ENCODE measurements at places on chromosomes 3 and 15. TPM values are rescaled to one million over a fixed set of nuclear protein-coding genes. Genes with fewer than 3 reads are reported as not detected.

CAMP gene
- not detected for total RNA-seq

FRMD4B gene
- 4.4 TPM for total RNA-seq

IL5RA gene
- total RNA-seq, result not detected

KCNMB2 gene
- total RNA-seq, result not detected

C3orf70 gene
- total RNA-seq, result 2.4 TPM

MKRN2OS gene
- not detected for total RNA-seq

SENP7 gene
- 10.0 TPM for total RNA-seq

SEMA3G gene
- total RNA-seq, result 2.0 TPM

FANCD2OS gene
- total RNA-seq, result not detected

GPR156 gene
- total RNA-seq, result not detected

NT5DC2 gene
- total RNA-seq, result 105 TPM

TPRG1 gene
- total RNA-seq, result not detected

ZNF774 gene
- total RNA-seq, result 0.98 TPM

ASB14 gene
- not detected for total RNA-seq

EPHA3 gene
- not detected for total RNA-seq

IP6K1 gene
- total RNA-seq, result 17.7 TPM

CYP11A1 gene
- 0.66 TPM for total RNA-seq

Data from HepG2 (cell line).